NCI-H2081 (cell line): ENCODE measurements at places on chromosomes 1 and 21.

GRCh38 chr1:203098914-203099520, 13.2 kb upstream of the MYOG start:
- no peak for DNase-seq

- DNase-seq: no peak
Measured at GRCh38 chr1:176719447-176719846, 256.5 kb downstream of the PAPPA2 start.

GRCh38 chr1:117607471-117607870, 1.6 kb downstream of the TENT5C start:
- no peak for DNase-seq

DNA sequence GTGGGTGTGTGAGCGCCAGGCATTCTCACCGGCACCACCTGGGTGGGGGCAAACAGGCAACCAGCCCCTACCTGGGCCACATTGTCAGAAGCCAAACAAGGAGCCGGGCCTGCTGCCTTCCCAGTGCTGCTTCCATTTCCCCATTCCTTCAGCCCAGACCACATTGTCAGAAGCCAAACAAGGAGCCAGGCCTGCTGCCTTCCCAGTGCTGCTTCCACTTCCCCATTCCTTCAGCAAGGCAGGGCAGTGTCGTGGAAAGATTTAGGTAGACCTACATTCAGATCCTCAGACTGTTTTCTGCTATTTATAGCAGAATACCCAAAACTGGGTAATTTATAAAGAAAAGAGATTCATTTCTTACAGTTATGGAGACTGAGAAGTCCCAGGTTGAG, 47.0 kb upstream of the EFHD2 start:
- no peak for DNase-seq

DNA sequence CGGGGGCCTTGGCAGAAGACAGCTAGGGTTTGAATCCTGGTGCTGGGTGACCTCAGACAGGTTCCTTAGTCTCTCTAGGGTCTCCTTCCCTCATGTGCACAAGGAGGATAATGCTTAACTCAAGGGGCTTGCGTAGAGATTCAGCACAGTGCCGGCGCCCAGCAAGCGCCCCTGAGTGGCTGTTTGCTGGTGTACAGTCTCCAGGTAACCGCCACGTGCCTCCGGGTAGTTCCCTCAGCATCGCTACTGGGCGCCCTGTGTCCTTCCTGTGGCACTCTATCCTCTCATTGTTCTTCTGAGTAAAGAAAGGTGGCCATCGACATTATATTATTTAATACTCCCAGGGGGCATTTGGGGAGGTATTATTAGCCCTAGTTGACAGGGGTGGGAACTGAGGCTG, 80.9 kb downstream of the NENF start:
- DNase-seq: no peak

GRCh38 chr1:240027059-240027462, 64.6 kb upstream of the FMN2 start:
- DNase-seq: peak; percentile 74

- no peak for DNase-seq
Measured at GRCh38 chr1:100622037-100622436, 84.1 kb downstream of the GPR88 start.

GRCh38 chr1:84888753-84889152, 4.3 kb downstream of the LPAR3 start:
- DNase-seq: no peak

DNA sequence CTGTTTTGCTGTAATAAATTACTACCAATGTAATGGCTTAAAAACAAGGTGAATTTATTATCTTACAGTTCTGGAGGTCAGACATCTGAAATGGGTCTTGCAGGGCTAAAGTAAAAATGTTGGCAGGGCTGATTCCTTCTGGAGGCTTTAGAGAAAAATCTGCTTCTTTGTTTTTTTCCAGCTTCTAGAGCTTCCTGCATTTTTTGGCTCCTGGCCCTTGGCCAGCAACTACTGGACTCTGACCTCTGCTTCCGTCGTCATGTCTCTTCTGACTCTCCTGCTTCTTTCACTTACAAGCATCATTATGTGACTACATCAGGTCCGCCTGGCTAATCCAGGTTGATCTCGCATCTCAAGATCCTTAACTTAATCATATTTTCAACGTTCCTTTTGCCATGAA, 350.9 kb downstream of the S1PR1 start:
- DNase-seq: no peak

GRCh38 chr1:230050973-230051735, 15.9 kb upstream of the GALNT2 start:
- peak; percentile 21 for DNase-seq

DNA sequence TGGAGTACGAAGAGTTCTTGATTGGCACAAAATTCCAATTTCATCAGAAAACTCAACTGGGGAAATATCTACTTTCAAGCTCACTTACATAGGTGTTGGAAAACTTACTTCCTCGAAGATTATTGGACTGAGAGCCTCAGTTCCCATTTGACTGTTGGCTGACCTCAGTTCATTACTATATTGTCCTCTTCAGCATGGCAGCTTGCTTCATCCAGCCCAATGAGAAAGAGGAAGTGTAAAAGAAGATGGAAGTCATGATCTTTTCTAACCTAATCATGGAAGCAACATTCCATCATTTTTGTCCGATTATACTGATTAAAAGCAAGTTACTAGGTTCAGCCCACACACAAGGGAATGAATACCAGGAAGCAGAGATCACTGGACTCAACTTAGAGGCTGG, 49.4 kb downstream of the HSD3B1 start:
- DNase-seq: no peak

DNA sequence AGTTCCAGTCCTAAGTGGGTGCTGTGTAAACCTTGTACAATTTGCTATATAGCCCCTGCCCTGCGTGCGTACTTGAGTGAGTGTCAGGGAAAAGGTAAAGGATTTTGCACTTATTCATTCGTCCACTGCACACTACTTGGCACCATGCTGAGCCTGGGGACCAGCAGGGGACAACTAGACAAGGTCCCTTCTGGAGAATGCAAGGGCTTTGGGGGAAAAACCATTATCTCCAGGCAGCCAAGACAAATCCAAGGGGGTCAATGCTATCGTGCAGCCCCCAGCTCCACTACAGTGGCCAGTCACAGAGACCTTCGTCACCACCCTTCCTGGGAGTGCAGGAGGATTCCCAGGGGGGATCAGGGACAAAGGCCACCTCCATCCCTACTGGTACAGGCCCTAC, 39.7 kb downstream of the MATN1 start:
- DNase-seq: no peak

- no peak for DNase-seq
Measured at GRCh38 chr1:117575586-117576225, 30.1 kb upstream of the TENT5C start.

DNA sequence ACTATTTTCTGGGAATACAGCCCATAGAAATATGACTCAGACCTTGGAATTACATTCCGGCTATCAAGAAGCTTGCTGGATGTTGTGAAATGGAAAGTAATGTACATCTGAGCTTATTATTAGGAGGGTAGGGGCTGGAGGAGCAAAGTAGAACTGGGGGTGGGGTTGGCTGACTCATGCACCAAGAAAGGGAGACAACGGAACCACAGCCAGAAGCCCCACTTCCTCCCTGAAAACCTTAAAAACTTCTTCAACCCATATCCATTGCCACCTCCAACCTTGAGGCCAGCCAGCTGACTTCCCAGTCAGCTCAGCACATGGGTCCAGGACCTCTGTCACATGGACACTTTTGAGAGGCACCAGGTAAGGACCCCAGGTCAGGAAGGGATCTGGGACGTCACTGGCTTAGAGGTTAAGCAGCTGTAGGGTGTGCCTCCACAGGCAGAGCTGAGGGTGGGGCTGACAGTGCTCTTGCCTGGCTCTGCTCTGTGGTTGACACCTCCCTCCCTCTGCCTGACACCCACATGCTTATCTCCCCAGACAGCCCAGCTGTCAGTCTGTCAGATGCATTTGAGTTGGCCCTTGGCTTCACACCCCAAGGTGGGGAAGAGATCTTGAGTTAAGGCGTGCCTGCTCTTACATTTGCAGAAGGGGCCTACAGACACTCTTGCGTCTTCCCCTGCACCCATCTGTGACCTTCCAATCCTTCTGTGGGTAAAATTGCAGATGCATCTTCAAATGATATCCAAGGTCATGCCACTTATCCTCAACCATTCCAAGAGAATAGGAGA, 5.7 kb upstream of the ZNF683 start:
- DNase-seq: no peak

DNA sequence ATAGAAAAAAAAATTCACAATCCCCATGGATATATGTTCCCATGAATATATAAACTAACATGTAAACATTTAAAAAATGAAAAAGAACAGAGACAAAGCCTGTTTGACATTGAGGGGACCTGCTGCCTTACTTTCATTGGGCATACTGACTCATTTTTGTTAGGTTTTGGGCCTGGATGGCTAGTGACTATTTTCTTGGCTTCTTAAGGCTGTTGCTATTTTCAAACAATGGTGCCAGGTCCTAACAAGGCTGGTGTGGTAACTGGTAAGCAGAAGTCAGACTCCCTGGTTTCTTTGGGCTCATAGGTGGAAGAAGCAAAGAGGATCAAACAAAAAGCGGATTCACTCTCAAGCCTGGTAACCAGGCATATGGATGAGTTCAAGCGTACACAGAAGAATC, 51.0 kb downstream of the LAMC2 start:
- DNase-seq: no peak

- no peak for DNase-seq
Measured at GRCh38 chr1:113169591-113169990, 96.6 kb downstream of the LRIG2 start.
